ENCODE measurements at places on chromosomes 3 and 15.

- DNase-seq = no peak
Observed at GRCh38 chr3:159149633-159150032, 347.8 kb downstream of the MFSD1 start.

DNA sequence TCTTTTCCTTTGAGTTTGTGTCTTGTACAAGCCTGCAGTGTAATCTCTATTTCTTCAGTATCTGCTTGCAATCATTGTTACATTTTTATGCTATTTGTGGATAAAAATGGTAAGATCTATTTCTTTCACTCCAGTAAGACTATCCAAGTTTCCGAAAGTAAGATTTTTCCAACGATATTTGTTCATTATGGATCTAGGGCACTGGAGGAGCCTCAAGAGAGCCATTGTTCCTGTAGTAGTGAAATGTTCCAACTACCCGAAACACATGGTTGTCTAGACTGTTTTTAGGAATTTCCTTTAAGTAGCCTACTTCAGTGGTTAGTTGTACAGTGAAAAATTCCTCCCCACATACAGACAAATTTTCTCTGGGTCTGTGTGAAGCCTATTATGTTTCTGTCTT, 597.4 kb downstream of the RSL24D1 start:
- DNase-seq = no peak

GRCh38 chr15:99580076-99580475, 14.3 kb downstream of the MEF2A start:
- no peak for DNase-seq

GRCh38 chr3:78076379-78076778, 1036.5 kb downstream of the ROBO2 start:
- DNase-seq = no peak

DNA sequence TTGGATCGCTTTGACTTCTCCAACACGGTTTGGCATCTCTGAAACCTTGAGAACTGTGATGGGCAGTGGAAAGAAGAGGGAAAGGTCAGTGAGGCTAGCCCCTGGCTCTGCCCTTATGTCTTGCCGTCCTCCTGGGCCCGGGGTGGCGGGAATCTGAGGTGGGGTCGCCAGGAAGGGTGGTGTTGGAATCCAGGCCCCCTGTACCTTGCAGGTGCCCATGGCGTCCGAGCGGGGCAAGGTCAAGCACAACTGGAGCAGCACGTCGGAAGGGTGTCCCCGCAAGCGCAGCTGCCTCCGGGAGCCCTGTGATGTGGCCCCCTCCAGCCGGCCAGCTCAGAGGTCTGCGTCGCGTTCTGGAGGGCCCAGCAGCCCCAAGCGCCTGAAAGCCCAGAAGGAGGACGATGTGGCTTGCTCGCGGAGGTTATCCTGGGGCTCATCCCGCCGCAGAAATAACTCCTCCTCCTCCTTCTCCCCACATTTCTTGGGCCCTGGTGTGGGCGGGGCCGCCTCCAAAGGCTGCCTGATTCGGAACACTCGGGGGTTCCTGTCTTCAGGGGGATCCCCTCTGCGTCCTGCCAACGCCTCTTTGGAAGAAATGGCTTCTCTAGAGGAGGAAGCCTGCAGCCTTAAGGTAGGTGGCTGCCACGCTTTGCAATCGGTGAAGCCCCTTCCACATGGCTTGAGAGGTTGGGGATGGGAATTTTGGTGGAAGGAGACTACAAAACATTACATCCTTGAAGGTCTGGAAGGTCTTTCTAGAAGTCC, 907 bp downstream of the TATDN2 start:
- no peak for DNase-seq

DNA sequence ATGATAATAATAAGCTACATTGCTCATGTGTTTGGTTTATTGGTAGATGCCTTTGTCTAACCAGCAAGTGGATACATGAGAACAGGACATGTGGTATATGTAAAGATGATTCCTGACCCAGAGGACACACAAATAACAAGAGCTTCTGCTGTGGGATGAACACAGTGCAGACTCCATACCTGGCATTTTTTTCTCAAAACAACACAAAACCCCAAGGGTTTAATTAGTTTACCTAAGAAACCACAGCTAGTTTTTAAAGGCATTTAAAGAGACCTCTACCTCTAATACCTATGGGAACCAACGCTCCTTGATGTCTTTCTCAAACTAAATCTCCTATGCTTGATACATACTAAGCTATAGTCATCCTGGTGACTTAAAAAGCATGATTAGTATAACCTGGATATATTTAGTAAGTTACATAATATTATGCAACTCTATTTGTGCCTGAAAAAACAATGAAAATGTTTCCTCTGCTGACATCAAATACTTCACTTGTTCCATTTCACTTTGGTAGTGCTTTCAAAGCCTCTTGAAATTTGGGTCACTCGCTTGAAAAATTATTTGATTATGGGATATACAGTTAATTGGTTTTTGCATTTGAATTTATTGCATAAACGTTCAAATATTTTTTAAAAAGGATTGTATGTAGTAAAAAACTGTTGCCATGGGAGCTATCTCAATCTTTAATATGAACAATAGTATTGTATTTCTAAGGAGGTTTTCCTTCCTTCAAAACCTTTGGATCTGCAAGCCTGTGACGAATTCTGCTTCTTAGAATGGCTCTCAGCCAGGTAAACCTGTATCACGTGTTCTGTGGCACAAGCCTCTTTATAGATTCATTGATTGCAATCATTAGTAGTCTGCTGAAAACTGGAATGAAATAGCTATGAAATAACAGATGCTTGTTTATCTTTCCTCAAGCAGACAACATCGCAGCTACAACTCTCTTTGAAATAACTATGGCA, 233.0 kb upstream of the KCNMB2 start:
- no peak for DNase-seq

DNA sequence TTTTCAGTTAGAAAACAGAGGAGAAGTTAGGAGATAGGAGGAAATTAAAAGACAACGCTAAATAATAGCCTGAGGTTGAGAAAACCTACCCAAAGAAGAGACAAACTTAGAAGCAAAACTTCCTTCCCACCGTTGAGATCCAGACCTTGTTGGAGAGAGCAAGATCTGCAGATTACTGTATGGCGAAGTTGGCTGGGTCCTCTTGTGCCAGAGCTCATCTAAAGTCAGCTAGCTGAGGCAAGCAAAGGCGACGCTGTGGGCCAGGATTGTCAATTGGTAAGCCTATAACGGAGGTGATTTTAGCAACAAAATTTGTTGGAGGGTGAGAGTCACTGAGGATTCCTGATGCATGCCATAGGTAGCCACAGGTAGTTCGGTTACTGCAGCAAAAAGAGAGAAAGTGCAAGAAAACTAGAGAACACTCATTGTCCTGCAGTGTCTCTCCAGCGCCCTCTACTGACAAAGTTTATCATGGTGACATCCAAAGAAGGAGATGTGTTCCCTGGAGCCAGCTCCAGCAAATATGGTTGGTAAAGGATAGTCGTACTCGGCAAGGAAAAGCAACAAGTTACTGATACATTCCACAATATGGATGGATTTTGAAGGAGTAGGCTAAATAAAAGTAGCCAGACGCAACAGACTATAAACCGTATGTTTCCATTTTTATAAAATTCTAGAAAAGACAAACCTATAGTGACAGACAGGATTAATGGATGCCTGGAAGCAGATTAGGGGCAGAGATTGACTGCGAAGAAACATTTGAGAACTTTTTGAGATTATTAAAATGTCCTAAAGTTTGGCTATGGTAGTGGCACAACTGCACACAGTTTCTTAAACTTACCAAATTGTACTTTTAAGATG, 9.8 kb upstream of the OR5K4 start:
- DNase-seq = peak; percentile 12

DNA sequence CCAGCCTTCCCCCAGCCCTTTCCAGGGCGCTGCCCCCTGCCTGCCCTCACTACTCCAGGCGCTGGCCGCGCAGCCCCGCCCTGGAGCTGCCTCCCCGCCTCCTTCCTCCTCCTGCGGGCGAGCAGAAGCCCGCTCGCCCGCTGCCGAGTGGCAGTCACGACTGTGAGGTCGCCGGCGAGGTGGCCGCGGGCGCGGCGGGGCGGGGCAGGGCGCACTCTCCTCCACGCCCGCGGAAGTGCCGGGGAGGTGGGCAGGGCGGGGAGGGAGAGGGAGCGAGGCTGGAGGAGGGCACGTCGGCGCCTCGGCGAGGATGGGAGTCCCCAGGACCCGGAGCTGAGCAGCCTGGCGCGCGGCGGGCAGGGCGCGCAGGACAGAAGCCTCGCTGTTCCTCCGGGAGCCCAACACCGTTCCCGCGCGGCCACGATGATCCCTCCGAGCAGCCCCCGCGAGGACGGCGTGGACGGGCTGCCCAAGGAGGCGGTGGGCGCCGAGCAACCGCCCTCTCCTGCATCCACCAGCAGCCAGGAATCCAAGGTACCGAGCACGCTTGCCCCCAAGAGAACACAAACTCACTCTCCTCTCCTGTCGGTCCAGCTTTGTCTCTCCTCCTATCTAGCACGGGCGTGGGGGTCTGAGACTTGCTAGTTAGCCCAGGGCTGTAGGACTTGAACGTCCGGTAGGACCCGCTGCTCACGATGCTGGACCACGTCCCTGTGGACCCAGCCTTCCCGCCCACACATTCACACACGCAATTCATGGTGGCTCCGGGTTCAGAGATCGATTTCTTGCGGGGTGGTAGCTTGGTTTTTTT, at the start of gene STAC:
TSS of gene STAC (plus strand) at position 284 of the 811 bp plus-strand sequence. CDS start at position 424, 140 bp downstream.
- no peak for DNase-seq

- no peak for DNase-seq
Observed at GRCh38 chr3:13414040-13414729, 5.9 kb downstream of the NUP210 start.

GRCh38 chr3:118080889-118081288, 953.8 kb downstream of the IGSF11 start:
- no peak for DNase-seq

DNA sequence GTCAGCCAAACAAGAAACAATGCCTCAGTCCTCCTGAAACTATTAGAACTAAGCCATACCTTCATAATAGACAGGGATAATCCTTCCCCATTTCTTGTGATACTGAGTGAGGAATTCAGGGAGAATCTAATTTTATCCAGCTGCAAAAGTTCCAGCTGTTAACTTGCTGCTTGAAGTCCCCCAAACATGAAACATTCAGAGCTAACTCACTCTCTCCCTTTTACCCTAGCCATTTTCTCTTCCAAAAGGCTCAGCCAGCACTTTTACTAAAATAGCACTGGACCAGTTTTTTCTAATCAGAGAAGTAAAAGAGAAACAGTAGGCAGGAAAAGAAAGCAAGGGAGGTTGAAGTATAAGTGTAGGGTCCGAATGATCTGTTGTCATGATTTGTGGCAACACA, 268.1 kb downstream of the TAFA4 start:
- no peak for DNase-seq

DNA sequence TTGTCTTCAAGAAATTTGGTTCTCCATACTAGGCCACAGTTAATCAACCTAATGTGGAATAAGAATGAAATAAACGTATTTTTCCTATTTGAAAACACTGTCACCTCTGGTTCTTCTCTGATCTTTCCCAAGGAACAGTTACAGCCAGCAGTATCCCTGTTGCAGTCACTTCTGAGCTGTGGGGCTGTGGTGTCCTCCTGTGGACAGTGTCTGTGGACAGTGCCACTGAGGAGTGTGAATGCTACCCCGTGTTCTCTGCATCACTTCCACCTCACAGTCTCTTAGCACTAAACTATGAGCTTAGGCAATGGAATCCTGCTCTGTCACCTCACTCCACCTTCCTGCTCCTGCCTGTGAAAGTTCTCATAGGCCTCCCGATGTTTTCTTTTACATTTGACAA, 817.5 kb downstream of the VGLL3 start:
- no peak for DNase-seq

DNA sequence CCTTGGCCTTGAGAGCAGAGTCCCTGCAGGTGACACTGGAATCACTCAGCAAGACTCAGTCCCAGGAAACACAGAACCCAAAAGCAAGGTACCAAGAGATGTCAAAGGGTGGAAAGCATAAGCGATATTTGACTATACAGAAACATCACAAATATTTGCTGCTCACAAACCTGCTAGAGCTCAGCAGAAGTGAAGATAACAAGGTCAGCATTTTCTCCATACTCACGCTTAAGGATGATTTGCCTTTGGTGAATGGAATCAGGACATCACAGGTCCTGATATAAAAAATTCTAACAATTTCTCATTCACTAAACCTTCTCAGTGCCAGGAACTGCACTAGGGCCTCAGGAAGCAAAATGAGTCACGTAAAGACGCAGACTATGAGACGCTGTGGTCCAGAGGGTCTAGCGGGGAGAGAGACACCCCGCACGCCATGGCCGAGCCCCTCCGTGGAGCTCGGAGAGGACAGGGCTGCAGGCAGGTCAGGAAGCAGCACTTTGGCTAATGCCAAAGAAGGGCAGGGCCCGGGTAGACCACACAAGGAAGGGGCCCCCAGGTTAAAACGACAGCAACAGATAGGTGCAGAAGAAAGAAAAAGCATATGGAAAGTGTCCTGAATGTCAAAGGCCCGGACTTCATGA, 10.7 kb downstream of the PCSK6 start:
- DNase-seq = no peak

GRCh38 chr3:108215871-108216270, 6.4 kb downstream of the IFT57 start:
- DNase-seq = no peak

DNA sequence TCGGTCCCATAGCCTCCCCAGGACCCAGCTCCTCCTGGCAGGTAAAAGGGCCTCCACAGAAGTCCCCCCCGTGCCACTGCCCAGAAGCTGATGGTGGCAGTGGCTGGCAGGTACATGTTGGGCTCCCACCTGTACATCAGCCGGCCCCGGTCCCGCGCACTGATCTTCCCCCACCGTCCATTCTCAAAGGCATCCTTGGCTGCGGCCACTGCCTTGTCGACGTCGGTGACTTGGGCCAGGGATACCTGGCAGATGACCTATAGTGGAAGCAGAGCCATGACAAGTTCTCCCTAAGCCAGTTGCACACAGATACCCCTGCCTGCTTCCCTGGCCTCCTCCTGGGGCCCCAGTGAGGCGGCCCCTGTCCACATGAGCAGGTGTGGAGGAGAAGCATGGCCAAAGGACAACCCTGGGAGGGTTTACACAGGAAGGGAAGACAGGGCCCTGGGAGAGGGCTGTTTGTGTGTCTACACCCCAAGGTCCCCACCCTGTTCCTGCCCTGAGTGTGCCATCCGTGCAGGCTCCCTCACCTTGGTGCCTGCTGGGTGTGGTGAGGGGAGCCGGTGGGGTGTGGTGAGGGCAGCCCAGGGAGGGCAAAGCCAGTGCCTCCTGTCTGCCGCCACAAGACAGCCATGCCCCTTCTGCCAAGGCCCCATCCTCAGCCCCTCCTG, 44.8 kb downstream of the ALDH1L1 start:
- no peak for DNase-seq
